Stimulated activated CD4-positive, alpha-beta T cell treated with anti-CD3 and anti-CD28 coated beads, Interleukin-12 subunit alpha, Interleukin-12 subunit beta, amount 100 ng/mL, for 24 hours (primary cell): ENCODE measurements at places on chromosomes 3 and 15.

- no peak for DNase-seq
These were observed 2.1 kb upstream of the ALDH1A3 start for GRCh38 chr15:100877551-100877950.

DNA sequence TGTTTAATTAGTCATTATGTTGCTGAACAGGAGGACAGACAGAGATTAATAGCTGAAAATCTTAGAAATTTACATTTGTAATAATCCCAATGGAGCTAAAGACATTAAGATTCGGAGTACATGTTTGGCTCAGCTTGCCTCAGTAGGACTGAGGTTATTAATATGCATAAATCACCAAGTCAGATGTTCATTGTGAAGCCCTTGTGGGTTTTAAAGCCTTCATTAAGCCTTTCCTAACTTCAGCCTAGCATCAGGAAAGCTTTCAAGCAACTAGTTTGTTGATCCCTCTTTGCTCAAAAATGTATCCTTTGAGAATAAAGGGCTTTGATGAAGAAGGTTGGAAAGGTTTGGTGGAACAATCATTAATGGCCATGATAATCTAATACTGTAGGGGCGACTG is 178.2 kb upstream of the CGNL1 start:
- no peak for DNase-seq

- DNase-seq = no peak
These were observed 13.4 kb downstream of the LCMT2 start for GRCh38 chr15:43316971-43317346.

DNA sequence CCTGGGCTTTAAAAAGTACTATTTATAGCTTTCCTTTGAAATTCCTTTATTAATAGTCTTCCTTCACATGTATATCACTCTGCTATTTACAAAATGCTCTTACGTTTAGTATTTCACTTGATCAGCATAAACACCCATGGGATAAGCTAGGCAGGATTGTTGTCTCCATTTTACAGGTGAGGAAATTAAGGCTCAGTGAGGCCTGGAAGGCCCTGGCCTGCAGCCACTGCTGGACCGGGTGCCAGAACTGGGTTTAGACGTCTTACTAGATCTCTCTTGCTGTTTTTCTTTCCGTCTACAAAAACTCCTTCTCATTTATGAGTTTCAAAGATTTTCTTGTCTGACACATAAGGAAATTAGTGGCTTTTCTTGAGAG is 236.4 kb downstream of the LPP start:
- no peak for DNase-seq

DNA sequence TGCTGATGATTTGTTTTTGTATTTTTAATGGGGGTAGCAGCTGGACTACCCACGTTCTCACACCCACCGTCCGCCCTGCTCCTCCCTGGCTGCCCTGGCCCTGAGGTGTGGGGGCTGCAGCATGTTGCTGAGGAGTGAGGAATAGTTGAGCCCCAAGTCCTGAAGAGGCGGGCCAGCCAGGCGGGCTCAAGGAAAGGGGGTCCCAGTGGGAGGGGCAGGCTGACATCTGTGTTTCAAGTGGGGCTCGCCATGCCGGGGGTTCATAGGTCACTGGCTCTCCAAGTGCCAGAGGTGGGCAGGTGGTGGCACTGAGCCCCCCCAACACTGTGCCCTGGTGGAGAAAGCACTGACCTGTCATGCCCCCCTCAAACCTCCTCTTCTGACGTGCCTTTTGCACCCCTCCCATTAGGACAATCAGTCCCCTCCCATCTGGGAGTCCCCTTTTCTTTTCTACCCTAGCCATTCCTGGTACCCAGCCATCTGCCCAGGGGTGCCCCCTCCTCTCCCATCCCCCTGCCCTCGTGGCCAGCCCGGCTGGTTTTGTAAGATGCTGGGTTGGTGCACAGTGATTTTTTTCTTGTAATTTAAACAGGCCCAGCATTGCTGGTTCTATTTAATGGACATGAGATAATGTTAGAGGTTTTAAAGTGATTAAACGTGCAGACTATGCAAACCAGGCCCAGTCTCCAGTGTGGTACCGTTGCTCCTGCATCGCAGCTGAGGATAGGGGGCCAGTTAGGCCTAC is 1.4 kb upstream of the FES start:
- DNase-seq = no peak

DNA sequence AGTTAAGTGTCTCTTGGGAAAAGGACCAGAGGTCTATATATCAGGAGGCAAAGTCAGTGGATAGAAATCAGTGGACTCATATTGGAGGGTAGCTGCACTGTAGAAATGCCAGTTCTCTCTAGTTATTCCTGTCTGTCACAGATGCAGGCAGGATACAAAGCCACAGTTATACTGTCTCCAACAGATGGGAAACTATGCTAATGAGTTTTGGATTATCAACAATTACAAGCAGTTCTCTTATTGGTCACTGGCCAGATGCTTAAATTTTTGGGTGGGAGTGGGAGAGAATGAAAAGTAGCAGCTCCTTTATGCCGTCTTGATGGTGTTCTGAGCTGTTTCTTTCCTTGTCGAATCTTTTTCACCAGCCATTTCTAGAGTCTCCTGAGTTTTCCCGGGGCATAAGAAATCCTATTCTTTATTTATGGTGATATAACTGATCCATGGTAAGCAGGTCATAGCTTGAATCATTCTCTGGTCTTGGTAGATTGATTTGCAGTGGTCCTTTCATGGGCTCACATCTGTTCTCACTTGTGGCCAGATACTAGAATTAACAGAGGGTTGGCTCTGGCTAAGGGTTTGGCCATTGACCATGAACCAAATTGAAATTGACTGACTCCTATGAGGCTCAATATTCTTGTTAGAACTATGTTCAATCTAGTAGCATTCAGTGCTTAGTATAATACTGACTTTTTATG is 44.6 kb upstream of the RBMS3 start:
- no peak for DNase-seq

- no peak for DNase-seq
These were observed 171.0 kb upstream of the UMPS start for GRCh38 chr3:124558991-124559845.

DNA sequence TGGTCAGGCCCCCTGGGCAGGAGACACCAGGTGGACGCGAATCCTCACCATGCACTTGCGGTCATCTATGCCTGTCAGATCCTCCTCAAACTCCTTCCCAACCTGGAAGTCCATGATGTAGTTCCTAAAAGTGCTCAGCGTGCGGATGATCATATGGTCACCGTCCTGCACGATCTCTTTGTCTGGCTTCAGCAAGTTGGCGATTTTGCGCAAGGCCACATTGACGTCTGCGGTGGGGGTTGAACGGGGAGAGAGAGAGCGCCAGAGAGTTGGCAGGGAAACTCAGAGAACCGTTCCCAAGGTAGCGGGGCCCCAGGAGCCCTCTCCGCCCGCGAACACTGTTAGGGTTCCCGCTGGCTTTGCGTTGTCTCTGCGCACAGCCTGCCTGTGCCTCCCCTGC is 809 bp downstream of the RBP1 start:
- DNase-seq = no peak

DNA sequence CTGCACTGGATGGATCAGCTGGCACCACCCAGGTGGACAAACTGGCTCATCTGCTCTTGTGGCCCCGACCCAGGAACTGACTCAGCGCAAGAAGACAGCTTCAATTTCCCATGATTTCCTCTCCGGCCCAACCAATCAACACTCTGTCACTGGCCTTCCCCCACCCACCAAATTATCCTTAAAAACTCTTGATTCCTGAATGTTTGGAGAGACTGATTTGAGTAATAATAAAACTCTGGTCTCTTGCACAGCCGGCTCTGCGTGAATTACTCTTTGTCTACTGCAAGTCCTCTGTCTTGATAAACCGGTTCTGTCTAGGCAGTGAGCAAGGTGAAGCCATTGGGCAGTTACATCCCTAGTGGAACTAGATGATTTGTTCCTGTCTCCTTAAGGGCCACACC is 16.1 kb downstream of the BDH1 start:
- DNase-seq = no peak

- no peak for DNase-seq
These were observed 420 bp downstream of the KCNH8 start for GRCh38 chr3:19148768-19149091.

DNA sequence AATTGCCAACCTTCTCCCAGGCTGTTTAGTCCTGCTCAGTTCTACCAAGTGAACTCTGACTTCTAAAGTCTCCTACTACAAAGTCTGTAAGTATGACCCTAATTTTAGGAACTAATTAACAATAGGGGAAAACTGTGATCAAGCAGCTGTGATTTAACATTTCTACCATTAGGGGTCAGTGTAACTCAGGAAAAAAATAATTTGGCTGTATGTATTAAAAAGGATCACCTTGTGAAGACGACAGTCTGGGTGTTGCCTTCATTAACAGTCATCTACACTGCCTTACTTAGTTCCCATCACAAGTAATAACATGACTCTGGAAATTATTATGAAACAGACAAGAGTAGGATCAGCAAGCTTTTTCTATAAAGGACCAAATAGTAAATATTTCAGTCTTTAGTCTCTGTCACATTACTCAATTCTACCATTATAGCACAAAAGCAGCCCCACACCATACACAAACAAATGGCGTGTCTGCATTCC is 4.2 kb upstream of the NPHP3 start:
- DNase-seq = no peak

GRCh38 chr3:121871430-121871829 is 22.8 kb upstream of the SLC15A2 start:
- no peak for DNase-seq

DNA sequence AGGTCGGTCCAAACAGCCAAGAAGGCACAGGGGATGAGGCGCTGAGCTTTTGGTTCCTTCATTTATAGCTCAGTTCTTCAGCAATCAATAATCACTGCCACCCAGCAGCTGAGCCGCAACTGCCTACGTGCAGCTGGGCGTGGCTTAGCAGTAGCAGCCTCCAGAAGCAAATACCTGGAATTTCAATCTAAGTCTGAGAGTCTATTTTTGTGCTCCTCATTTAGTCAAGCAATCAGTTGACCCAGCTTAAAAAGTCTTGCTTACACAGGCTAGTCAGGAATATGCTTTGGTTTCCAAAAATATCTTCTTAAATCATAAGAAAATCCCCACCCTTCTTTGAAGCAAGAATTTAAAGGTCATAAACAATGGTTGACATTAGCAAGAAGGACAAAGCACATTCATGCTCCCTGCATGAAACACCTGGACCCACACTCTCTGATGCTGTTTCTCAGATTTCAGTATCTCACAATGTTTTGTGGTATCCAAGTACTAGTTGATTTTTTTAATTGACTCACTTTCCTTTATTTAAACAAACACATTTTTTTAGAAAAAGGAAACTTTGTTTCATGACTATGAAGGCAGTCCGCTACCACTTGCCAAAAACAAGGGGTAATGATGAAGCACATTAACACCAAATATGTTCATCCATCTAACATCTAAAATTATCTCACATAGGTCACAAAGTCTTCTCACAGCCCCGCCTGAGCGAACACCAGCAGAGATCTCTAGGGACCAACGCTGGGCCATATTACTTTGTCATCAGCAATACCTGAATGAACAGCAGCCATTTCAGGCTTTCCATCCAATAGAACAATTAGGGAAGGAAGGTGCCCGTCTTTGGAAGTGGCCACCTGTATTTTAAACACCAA is 106.1 kb downstream of the OXNAD1 start:
- DNase-seq = no peak

DNA sequence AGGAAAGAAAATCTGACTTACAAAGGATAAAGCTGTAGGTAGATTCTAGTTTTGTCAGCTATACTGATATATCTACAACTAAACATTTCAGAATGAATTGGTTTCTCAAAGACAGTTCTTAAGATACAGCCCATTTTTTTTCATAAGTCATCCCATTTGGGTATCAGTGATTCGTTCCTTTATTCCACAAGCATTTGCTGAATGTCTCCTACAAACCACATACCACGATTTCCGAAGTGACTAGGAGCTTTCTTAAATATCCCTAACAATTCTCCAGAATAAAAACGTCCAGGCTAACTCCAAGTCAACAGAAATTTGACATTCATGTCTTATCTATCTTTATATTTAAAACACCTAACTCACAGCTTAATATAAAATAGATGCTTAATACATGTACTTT is 59.8 kb downstream of the TP53BP1 start:
- DNase-seq = no peak
